Stimulated activated CD8-positive, alpha-beta memory T cell treated with anti-CD3 and anti-CD28 coated beads, Interleukin-2, amount 100 ng/mL, for 1 hour (primary cell): ENCODE measurements at places on chromosomes 5 and 9.
A peak's percentile ranks its signal among the peaks of the same experiment; 100 is the strongest.

DNA sequence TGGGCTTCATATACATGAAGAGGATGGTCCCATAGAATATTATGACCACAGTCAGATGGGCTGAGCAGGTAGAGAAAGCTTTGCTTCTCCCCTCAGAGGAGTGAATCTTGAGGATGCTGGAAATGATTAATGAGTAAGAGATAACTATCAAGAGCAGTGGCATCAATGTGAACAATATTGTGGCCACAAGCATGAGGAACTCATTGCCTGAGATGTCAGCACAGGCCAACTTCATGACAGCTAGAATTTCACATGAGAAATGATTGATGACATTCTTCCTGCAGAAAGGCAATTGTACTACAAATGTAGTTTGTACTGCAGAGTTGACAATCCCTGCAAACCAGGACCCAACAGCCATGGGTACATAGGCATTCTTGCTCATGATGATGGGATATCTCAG, 586 bp downstream of the OR13C9 start:
- DNase-seq = no peak

DNA sequence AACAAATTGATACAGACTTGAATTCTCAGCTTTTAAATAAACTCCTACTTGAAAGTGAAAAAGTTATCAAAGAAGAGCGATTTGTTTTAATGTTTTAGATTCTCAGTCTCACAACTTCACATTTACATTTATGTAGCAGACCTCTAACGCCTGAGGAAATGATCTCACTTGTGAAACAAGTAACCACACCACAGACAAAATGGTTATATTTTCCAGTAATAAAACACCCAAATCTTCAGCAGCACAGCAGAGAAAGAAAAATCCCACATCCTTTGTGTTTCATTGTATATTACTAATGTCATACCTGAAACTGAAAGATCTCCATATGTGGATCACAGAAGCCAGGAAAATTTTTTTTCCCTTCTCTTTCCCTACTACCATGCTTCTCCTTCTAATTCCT, 29.8 kb upstream of the GZMA start:
- DNase-seq = no peak

- peak; percentile 14 for DNase-seq
Observed at GRCh38 chr9:33452828-33453271, 5.5 kb upstream of the AQP3 start.

DNA sequence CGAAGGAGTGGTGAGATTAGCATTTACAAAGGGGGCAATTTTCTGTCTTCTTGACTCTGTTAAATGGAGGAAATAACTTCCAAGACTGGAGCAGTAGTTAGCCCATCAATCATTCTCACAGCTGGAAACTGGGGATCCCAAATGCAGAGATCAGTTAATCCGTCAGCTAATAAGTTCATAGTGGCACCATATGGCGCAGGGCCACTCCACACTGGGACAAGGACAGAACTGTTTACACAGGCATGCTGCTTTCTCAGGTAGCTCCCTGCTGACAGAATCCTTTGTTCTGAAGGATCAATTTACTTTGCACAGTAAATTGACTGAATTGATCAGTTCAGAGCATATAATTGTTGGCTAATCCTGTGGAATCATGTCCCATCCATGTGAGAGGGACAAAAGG, 395.7 kb downstream of the TMEM161B start:
- no peak for DNase-seq

DNA sequence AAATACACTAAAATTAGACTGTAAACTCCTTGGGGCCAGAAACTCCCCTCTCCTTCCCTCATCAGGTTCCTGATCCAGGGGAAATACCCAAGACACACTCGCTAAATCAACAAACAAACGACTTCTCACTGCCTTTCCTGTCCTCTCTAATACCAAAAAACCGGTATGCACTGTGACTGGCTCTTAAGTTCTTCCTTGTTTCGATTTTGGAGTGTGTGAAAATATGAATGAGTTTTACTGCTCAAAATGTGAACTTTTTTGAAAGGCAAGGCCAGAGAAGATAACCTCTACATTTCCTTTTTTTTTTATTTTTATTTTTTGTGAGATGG, 81.1 kb upstream of the EPB41L4B start:
- DNase-seq = no peak

DNA sequence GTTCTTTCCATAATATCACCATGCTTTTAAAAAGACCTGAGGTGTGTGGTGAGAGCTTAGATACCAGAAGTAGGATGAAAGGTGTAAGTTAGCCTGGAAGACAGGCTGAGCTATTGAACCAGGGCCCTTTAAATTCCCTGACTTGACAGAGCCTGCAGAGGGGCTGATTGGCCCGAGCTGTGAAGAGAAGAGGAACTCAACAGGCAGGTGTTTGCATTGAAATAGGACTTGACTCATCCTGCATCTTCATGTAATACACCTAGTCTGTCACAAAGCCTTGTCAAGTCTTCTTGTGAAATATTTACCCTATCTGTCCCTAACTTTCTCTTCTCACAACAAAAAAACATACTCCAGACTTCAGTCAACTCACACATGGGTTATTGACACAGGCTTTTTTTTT, 16.6 kb upstream of the ANP32B start:
- DNase-seq = no peak

- no peak for DNase-seq
Observed at GRCh38 chr9:134458207-134459108, 132.2 kb downstream of the RXRA start.
